ENCODE measurements at places on chromosomes 2 and 18.

- DNase-seq = no peak
Measured at GRCh38 chr2:230318190-230319121, 8.5 kb upstream of the SP140L start.

- DNase-seq = no peak
Measured at GRCh38 chr2:76288146-76288545, 577.4 kb upstream of the GCFC2 start.

DNA sequence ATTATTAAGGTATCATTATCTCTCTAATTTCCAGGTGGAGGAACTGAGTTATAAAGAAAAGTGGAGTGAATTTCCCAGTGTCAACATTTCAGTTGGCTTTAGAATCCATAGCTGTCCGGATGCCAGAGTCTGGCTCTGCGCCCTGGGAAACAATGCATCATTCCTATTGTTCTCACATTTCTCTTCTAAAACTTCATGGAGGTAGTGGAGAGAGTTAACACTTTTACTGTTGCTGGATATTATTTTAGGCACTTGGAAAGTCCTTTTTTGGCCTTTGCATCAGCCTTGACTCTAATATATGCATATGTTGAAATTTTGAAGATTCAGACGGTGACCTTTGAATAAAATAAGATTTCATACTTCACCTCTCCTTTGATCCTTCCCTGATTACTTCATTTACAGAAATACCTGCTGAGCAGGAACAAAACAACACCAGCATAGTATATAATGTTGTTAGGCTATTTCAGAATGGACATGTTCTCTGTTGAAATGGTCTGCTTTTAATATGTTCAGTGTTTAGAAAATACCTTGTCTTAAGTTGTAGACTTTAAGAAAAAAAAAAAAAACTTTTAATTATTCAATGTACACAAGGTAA is 148.8 kb downstream of the EPHA4 start:
- no peak for DNase-seq

- no peak for DNase-seq
Measured at GRCh38 chr2:154658854-154659253, 39.6 kb upstream of the KCNJ3 start.

GRCh38 chr2:35415282-35415681 is 940.3 kb upstream of the CRIM1 start:
- no peak for DNase-seq

DNA sequence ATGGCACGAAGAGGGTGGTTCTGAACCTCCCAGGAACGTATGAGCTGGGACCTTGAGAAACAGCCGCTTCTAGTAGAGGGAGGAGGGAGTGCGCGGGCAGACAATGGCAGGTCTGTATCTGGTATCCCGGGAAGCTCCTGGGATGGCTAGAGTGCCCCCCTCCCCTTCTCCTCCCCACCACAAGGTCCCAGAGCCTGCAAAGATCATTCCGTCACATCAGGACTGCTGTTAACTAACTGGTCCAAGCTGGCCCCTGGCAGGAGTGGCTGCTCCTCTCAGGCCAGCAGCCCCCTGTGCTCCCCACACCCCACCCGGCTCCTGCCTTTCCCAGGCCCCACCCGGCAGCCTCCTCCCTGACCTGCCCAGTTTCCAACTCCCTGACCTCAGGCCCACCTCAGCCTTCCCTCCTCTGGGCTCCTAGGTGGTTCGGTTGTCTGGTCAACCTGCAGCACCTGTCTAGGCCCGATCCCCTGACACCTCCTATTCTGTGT is 75.0 kb downstream of the TPO start:
- DNase-seq = no peak

GRCh38 chr2:18357537-18357936 is 202.9 kb downstream of the RDH14 start:
- no peak for DNase-seq

DNA sequence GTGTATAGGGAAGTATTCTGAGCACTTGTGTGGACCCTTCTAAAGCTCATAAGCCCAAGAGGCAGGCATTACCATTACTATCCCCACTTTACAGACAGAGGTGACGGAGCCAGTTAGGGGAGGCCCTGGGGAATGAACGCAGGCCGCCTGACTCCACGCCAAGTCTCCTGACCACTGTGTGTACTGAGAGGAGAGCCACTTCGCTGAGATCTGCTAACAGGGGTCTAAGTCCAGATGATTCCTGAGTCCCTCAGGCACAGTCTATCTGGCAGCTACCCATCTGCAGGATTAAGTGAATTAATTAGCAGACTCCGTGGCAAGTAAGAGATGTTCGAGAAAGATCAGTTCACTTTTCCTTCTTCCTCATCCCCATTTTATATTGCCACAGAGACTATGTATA is 13.7 kb downstream of the CYB5A start:
- no peak for DNase-seq

DNA sequence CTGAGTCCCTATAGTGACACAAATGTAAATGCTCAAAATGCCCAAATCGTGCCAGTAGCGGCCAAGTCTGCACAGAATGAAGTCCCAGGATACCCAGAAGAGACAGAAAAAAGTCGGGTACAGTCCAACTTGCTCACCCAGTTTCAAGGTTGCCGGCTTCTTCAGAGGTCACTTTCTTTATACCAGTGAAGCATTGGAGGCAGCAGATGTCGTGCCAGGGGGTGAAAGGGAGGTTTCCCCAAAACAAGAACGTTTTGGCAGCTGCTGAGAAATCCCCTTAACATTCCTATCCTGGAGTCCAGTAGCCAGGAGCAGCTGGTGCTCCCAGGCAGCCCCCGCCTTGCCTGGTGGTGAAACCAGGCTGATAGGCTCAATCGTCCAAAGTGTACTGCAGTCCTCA is 58.1 kb upstream of the MCFD2 start:
- no peak for DNase-seq

DNA sequence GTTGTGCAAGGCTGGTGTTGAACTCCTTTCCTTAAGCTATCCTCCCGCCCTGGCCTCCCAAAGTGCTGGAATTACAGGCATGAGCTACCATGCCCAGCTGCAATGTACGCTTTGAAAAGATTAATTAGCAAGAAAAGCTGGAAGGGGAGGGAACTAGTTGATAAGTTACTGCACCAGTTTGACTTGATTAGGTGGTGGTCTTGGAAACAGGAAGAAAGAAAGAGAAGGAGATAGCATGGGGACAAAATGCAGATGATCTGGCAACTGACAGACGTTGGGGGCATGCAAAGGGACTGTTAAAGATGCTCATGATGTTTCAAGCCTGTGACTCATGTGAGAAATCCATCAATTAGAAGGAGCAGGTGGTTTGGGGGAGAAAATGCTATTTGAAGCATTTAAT is 68.6 kb downstream of the PLEKHM3 start:
- DNase-seq = no peak

- DNase-seq = no peak
Measured at GRCh38 chr18:51686590-51686989, 489.1 kb upstream of the MEX3C start.

DNA sequence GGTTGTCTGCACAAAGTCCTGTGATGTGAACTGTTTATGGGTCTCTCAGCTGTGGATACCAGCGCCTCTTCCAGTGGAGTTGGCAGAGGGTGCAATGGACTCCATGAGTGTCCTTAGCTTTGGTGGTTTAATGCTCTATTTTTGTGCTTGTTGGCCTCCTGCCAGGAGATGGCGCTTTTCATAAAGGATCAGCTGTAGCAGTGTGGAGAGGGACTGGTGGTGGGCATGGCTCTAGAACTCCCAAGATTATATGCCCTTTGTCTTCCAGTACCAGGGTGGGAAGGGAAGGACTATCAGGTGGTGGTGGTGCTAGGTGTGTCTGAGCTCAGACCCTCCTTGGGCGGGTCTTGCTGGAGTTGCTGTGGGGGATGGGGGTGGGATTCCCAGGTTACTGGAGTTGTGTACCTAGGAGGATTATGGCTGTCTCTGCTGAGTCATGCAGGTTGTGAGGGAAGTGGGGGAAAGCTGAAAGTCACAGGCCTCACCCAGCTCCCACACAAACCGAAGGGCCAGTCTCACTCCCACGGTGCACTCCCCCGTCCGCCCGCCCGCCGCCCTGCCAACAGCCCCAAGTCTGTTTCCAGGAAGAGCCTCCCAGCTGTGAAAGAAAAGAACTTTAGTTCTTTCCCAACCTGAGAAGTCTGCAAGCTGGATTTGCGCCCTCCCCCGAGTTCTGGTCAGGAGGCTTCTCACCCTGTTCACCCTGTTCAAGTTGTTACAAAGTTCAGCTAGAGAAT is 108.1 kb downstream of the MARCO start:
- no peak for DNase-seq

DNA sequence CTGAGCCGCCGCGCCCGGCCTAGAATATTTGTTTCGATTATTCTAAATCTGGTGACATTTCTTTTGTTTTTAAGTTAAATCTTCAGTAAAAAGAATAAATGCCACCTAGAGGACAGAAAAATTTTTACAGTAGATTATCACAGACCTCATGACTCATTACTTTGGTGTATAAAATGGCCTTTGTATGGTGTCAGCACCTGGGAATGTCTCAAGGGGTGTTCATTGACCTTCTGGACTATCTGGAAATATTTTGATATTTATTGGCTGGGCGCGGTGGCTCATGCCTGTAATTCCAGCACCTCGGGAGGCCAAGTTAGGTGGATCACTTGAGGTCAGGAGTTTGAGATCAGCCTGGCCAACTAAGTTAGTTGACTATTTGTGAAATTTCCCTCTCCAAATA is 30.3 kb upstream of the SLC30A6 start:
- DNase-seq = no peak

DNA sequence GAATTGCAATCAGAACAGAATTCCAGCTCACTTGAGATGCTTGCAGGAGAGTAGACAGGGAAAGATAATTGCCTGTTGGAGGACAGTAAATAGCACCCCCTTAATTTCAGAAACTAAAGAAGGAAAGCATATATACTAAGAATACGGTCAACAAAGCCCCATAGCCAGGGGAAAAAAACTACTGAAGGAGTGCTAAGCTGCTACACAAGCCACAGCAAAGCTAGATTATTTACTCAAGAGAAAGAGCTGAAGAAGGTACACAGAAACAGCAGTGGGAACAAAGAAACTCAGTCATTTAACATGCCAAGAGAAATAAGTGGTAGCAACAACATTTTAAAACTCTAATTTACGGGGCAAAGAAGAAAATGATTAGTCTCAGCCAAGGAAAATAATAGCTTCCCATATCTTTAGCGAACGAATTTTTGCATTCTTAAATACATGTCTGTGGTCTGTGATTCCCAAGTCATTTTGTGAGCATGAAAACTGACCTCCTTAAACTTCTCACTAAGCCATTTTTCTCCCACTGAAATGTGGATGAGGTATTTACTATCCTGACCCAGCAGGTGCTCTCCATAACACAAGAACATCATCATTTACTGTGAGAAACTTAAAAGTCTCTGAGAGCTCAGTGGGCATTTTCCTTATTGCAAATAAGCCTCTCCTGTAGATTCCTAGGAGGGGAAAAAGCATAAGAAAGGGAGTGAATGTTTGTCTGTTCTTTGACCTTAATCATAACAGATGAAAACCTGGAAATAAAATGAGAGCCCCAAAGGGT is 196.0 kb downstream of the PAX3 start:
- no peak for DNase-seq
